ENCODE measurements at places on chromosomes 7 and 10.

- peak; percentile 67 for DNase-seq
Measured at GRCh38 chr10:117413928-117414618, 38.8 kb upstream of the PDZD8 start.

- DNase-seq, result no peak
Measured at GRCh38 chr10:1712314-1712713, 25.0 kb downstream of the ADARB2 start.

DNA sequence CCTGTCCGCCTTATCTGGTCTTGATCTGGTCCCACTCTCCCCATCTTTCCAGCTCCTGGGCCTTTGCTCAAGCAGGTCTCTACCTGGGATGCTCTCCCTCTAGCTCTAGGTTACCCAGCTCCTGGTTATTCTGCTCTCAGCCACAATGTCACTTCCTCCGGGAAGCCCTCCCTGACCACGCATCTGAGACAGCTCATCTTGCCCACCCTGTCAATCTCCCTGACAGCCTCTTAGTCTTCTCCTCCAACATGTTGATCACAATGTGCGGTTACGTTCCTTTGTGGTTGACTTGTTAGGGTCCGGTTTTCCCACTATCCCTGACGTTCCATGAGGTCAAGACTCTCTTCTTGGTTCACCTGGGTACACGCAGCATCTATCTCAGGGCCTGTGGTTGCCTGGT lies 55.6 kb downstream of the GOLGA7B start:
- DNase-seq, result no peak

GRCh38 chr7:93894966-93895640 lies 4.5 kb upstream of the TFPI2 start:
- DNase-seq, result no peak

DNA sequence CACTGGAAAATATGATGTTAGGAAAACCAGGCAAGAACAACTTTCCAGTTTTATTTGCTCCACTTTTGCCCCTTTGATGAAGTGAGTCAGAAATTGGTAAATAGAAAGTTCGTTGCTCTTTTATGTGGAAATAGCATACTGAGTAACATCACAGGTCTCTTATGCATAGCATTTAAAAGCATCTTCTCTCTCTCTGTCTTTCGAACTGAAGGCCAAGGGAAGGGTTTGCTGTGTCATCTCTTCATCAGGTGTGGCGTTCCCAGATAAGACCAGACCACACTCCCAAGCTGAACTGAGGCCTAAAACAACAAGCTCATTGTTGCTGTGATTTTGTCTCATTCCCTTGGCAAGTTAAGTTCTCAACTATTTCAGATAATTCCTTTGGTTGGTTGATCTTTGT lies 131.8 kb upstream of the GRB10 start:
- no peak for DNase-seq

- DNase-seq, result no peak
Measured at GRCh38 chr7:71846160-71846559, 566.0 kb downstream of the CALN1 start.
